Omental fat pad (tissue), 4 donors: ENCODE measurements at places on chromosomes 16 and 17. TPM values are rescaled to one million over a fixed set of nuclear protein-coding genes. Genes with fewer than 3 reads are reported as not detected.

DNA sequence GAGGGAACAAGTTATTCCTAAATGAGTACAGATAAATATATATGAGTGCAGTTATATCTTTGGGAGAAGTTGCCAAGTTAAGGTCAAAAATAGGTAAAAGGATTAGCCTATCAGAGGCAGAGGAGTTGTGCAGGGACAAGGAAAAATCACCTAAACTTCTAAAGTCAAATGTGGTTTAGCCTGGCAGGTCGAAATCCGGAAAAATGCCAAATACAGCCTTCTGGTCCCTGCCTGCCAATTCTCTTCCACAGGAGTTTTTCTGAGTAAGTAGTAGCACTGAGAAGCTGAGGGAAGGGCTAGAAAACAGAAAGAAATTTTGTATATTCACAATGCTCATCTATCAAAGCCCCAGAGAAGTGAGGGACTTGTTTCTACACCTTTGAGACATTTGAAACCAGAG, 17.6 kb upstream of the CES5A start:
- DNase-seq, result no peak

Gene FADS6
- total RNA-seq, result not detected

Gene CHST5
- total RNA-seq, result not detected

GRCh38 chr17:76276461-76277299, 11.5 kb downstream of the UBALD2 start:
- no peak for DNase-seq

- DNase-seq, result no peak
Observed at GRCh38 chr17:16425698-16426659, 10.6 kb downstream of the TRPV2 start.

DNA sequence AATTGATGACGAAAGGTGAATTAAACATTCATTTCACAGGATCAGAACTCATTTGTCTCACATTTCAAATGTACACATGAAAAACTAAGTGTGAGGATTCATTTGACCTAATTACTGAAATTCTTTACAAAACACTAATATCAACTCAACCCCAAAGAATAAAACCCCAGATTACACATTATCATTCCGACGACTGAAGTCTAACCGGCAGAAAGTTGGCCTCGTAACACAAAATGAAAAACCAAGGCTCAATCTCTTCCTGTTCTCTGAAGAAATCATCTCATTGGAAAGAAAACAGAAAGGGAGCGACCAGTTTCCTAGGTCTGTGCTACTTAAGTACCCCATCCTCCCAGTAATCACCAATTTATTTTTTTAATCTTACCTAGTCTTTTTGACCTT, 1.8 kb downstream of the JPT1 start:
- DNase-seq, result no peak

DNA sequence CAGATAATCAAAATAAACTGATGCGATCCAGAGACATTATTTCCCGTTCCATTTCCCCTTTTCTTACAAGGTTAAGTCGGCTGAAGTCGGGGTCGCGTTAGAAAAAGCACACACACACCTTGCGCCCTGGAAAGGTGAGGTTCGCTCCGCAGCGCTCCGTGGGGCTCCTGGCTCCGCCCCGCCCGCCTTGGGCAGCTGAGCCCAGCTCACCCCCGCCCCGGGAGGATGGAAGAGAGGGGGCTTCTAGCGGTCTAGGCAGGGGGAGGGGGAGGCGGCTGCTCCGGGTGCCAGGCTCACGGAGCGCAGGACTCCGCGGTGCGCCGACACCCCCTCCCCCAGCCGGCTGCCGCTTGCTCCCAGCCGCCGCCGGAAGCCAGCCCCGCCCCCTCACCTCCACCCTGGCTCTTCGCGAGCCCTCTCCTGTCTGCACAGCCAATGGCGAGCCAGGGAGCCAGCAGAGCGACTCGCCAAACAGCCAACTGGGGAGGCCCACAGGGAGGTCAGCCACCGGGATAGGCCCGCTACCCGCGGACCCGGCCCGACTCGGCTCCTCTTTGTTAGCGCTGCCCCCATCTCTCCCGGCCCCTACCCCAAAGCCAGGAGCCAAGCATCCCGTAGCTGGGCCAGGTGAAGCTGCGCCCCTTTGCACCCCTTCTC, 30.4 kb downstream of the FAM222B start:
- peak; percentile 77 for DNase-seq

Gene ZNF423
- 6.6 TPM for total RNA-seq

DNA sequence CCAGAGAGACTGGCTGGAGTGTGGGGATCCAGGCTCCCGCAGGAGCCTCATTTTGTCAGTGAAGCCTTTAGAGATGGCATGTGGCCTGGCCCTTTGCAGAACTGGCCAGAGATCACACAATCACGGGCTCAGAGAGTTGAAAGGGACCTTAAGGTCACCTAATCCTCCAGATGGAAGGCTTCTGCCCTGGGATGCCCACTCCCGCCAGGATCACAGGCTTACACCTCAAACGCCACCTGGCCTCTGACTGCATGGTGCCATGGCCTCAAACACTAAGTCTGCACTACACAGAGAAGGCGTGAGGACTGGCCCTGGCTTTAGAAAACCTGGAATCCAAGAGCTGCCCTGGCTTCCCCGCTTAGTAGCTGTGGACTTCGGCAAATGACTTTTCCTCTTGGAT, 306.8 kb upstream of the CCL2 start:
- DNase-seq, result no peak

Gene TBC1D3H
- total RNA-seq, result not detected

DNA sequence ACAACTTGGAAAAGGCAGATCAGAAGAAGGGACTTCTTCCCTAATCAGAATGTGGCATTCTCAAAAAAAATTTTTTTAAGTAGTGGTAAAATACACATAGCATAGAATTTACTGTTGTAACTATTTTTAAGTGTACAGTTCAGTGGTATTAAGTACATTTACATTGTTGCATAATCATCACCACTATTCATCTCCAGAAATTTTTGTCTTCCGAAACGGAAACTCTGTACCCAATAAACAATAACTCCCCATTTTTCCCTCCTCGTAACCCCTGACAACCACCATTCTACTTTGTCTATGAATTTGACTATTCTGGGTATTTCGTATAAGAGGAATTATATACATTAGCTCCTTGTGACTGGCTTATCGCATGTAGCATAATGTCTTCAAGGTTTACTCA, 18.9 kb downstream of the METTL9 start:
- DNase-seq, result no peak

Gene GPR179
- not detected for total RNA-seq

Gene TMEM100
- 15.1 TPM for total RNA-seq

Gene LGALS9B
- total RNA-seq, result not detected

DNA sequence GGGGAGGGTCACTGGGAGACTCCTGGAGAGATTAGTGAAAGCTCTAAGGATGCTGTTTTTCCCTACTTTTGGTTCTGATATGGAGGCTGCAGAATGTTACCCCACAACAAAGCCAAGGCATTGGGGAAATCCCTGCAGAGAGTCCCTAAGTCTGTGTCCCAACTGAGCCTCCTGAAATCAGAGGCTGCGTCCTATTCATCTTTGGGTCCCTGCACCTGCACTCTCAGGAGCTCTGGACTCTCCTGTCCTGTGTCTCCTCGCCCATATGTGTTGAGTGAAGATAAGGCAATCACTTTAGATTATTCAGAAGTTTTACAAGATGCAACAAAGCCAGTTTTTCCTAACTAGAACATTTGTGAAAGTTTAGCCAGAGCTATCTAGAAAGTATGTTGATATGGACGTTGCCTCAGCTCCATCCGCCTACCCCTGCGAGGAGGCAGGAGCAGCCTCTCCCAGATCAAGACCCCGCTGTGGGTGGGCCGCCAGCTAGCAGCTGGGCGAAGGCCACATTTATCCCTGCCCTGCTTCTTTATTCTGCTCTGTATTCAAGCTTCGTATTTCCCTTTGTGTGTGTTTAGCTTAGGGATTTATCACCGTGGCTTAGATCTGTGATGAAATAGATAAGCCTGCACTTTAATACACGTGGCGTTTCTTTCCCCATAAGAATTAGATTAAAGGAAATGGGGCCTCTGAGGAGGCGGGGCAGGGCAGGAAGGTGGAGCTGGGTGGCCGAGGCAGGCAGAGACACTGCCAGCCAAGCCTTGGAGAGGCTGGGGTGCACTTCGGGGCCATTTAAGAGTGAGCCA, 37.4 kb downstream of the SHISA6 start:
- no peak for DNase-seq

GRCh38 chr16:19810817-19811731, 73.6 kb downstream of the GPRC5B start:
- DNase-seq, result no peak

DNA sequence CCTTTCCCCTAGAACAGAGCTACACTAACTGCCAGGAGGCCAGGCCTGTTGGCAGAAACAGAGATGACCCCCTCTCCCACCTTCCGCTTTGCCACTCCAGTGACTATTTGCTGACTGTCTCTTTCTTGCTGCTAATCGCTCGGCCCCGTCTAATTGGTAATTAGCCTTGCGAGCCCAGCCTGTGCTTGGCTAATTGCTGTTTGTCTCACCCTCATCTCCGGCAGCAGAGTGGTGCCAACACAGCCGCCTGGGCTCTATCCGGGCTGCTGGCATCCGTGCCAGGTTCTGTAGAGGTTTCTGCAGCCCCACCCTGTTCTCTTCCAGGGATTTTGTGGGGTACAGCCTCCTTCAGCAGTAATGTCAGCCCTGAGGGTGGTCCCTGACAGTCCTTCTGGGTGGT, 27.4 kb upstream of the PHB1 start:
- DNase-seq, result no peak

DNA sequence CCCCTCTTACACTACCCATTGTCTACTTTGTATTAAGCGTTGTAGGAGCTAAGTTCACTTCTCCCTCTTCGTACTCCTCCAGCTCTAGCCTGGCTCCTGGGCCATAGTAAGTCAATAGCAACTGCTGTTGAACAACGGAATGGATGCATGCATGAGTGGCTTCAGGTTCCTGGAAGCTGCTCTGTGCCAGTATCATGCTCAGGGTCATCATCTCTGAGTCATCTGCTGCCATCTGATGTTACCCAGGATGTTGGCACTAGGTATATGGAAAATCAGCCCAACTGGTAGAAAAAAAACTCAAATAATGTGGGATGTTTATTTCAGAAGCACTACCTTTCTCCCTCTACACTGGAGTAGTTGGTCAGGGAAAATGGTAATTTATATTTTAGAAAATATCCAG, 536.8 kb downstream of the NPIPA7 start:
- DNase-seq, result no peak

Gene SLC47A1
- total RNA-seq, result 6.0 TPM

GRCh38 chr17:72408641-72409040, 287.8 kb downstream of the SOX9 start:
- no peak for DNase-seq

DNA sequence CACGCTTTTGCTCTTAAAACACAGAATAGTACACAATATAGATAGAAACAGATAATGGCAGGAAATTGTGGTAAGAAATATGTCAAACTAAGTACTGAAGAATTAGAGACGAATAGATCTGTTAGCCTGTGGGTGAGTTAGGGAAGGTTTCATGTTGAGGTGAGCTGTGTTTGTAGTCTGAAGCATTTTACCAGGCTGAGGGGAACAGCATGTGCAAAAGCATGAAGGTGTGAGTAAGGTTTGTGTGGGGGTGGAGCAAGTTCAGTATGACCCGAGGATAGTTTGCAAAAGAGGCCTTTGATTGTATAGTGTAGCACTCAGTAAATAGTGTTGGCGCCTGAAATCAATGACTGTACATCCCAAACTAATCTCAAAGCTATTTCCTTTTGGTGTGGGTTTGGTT, 13.8 kb downstream of the IGSF6 start:
- DNase-seq, result no peak

- DNase-seq, result no peak
Observed at GRCh38 chr16:69523566-69524305, 42.0 kb upstream of the NFAT5 start.

Gene PHF12
- total RNA-seq, result 47.1 TPM

- no peak for DNase-seq
Observed at GRCh38 chr17:83010206-83011200, 68.9 kb upstream of the METRNL start.

Gene CD300H
- not detected for total RNA-seq

DNA sequence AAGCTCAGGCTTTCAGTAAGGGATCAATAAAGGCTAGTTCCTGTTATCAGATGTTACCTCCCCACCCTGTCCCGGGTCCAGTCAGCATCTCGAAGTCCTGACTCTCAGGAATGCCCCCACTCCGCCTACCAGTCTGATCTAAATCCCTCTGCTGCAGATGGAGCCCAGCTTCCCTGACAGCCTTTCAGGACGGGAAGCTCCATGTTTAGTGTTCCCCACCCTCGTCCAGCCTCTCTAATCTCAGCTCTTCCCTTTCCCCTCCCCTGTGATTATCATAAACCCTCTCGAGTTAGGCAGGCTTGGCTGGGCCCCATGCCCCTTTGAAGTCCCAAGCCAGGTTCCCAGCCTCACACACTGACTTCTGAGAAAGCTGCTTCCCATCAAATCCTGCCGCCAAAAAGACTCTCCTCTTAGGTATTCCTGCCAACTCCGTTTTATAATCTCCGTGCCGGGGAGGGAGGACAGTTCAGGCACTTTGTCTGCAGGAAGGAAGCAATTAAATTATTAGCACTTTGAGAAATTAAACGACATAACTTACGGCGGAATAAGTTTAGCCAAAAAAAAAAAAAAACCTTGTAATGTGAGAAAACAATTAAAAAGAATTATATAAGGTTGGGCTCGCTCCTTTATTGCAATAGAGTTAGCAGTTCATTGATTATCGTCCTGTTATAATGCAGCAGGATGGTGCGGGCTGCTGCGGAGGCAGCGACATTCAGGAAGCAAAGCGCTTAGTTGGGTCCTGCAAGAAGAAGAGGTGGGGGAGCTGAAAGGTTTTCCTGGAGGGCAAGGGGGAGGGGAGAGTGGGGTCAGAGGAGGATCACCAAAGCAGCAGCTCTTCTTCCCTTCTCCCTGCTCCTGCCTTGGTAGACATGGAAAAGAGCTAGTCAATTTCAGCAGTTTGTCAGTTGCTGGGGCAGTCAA, 16.8 kb upstream of the ETV4 start:
- DNase-seq, result no peak
